ENCODE measurements at places on chromosomes 6 and 20.

DNA sequence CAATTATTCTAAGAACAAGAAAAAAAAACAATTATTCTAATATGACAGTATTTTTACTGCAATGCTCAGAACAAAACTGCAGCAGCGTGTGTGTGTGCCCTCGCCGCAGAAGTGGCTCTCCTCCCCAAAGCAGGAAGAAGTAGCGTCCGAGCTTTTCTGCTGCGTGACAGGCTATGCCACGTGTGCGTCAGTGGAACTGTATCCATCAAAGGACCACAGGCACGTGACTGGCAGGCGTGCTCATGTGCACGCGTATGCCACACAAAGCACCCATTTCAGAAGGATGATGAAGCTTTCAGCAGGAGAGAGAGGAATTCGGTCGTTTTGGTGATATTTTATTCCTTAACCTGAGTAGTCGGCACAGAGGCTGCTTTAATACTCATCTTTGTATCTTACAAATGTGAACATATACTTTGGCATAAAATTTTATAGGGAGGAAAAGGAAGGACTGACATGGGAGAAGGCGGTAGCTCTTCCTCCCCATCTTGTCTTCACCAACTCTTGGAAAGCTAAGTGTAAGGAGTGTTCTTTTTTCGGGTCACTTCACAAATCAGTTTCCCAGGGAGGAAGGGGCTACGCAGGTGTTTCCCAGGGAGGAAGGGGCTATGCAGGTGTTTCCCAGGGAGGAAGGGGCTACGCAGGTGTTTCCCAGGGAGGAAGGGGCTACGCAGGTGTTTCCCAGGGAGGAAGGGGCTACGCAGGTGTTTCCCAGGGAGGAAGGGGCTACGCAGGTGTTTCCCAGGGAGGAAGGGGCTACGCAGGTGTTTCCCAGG, 3.4 kb downstream of the TCFL5 start:
- DNase-seq, result no peak

- DNase-seq, result no peak
These were observed 59.0 kb upstream of the TMEM170B start for GRCh38 chr6:11478586-11478985.

DNA sequence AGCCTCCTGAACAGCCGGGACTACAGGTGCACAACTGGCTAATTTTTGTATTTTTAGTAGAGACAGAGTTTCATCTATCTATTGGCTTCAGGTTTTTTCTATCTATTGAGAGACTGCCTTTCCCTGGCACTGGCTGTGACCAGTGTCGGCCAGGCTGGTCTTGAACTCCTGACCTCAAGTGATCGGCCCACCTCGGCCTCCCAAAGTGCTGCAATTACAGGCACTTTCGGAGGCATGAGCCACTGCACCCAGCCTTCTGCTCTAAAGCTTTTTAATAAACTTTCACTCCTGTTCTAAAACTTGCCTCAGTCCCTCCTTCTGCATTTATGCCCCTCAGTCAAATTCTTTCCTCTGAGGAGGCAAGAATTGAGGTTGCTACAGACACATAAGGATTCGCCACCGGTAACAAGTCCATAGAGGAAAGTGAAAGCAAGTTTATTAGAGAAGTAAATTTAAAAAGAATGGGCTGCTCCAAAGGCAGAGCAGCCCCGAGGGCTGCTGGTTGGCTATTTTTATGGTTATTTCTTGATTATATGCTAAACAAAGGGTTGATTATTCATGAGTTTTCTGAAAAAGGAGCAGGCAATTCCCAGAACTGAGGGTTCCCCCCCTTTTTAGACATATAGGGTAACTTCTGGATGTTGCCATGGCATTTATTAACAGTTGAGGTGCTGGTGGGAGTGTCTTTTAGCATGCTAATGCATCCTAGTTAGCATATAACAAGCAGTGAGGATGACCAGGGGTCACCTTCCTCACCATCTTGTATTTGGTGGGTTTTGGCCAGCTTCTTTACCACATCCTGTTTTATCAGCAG, 44.8 kb upstream of the RNGTT start:
- DNase-seq, result no peak

GRCh38 chr6:2029130-2029794, 216.1 kb downstream of the GMDS start:
- DNase-seq, result no peak

- DNase-seq, result no peak
These were observed 23.0 kb downstream of the SIRPD start for GRCh38 chr20:1534526-1534925.

DNA sequence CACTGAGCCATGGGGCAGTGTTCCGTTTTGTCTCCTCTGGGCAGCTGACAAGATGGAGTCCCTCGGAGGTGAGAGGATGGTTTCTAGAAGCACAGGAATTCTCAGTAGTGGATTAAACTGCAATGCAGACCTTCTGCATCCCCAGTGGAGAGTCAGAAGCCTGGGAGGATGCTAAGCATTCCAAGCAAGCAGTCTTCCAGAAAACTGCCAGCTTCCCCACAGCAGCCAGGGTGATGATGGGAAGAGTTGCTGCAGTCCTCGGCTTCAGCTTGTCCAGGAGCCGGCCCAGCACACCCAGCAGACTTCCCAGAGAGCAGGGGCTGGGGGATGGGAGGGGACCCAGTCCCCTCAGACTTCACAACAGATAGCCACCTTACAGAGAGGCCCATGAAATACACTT, 163.6 kb downstream of the LY86 start:
- no peak for DNase-seq
